ENCODE measurements at places on chromosomes 1 and 21.

DNA sequence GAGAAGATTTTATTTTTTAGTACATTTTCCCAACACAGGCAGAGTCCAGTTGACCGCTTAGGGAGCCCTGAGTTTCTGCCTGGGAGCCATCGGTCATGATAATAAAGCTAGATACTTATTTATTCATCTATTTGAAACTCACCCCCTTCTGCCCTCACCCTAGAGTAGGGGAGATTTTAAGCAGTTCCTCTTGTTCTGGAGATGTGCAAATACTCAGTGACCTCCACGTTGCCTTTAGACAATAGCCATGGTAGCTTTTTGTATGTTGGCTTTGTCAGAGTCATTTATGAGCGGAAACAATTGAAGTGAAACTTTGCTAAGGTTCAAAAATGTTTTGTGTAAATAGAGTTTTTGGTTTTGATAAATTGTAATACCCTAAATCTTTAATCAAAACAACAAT is 45.7 kb upstream of the PLPPR4 start:
- no peaks in the 10 kb centered on the region for H3K27me3 ChIP-seq
- no peak overlapping the region for H3K4me3 ChIP-seq
- H3K27ac ChIP-seq: no peak overlapping the region

GRCh38 chr1:109926662-109927300 is 16.1 kb downstream of the CSF1 start:
- H3K4me1 ChIP-seq: peaks cover 16% of the 10 kb centered on the region
- no peak for DNase-seq
- peaks cover 82% of the 10 kb centered on the region for H3K36me3 ChIP-seq
- no peak overlapping the region for H3K27ac ChIP-seq
- H3K27me3 ChIP-seq: no peaks in the 10 kb centered on the region

DNA sequence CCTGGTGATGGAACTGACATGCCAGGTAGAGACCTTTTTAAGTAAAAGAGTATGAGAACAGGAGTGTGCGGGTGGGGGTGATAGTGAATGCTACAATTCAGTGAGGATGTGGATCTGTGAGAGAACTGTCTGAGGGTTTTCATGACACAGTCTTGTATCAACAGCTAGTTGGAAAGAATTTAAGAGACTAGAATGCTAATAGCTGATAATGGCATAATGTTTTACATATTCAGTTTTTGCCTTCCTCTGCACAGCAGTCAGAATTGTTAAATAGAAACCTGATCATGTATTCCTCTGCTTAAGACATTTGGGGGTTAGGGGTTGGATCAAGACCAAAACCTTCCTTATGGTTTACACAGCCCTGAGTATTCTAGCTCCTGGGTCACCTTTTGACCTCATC is 152.8 kb upstream of the ZRANB2 start:
- no peaks in the 10 kb centered on the region for H3K36me3 ChIP-seq
- no peak for DNase-seq
- no peak overlapping the region for H3K27ac ChIP-seq
- H3K4me1 ChIP-seq: no peaks in the 10 kb centered on the region

- H3K36me3 ChIP-seq: peaks cover 41% of the 10 kb centered on the region
- no peak overlapping the region for H3K4me3 ChIP-seq
- peaks cover 44% of the 10 kb centered on the region for H3K4me1 ChIP-seq
- no peak for DNase-seq
These were observed 1.9 kb upstream of the CCDC30 start for GRCh38 chr1:42461196-42461595.
